ENCODE measurements at places on chromosomes 4 and X. TPM values are rescaled to one million over a fixed set of nuclear protein-coding genes. Genes with fewer than 3 reads are reported as not detected.

TMEM185A gene
- 12.6 TPM for total RNA-seq

ARMCX4 gene
- total RNA-seq: 2.4 TPM

CLCN5 gene
- 2.8 TPM for total RNA-seq

ODAPH gene
- total RNA-seq: 0.53 TPM

ASB5 gene
- total RNA-seq: not detected

NDNF gene
- total RNA-seq: not detected
